ENCODE measurements at places on chromosomes 2 and 18.

DNA sequence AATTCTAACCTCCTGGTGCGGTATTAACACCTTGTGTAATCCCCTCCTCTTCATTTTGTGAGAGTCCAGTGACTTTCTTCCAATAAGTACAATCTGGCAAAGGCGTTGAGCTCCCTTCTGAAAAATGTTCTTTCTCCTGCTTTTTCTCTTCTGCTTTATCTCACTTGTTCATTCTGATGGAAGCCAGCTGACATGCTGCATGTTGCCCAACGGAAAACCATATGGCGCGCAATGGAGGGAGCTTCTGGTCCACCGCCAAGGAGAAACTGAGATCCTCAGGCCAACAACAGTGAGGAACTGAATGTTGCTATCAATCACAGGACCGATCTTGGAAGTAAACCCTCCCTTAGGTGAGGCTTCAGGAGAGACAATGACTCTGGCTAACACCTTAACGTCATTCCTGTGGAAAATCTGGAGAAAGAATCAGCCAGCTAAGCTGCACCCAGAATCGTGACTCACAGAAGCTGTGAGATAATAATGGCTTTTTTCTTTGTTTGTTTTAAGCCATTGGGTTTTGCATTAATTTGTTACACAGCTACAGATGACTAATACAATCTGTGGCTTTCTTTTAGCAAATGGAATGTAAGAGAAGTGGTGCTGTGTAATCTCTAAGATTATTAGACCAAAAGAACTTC lies 1323.9 kb upstream of the DDX18 start:
- DNase-seq = no peak

DNA sequence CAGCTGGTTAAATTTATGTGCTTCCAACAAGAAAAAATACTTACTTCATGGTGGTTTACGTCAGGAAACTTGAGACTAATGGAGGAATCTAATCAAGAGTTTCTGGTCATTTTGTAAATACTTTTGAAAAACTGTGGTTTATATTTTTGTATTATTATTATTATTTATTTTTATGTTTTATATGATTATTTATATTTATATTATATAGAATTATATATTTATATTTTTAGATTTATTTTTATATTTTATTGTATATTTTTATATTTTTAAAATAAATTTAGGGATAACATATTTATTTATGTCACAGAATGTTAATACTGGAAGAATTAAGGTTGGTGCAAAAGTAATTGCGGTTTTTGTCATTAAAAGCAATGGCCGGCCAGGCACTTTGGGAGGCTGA lies 474.5 kb upstream of the DDX18 start:
- no peak for DNase-seq

- DNase-seq = no peak
Observed at GRCh38 chr18:45255197-45255890, 359.9 kb upstream of the SLC14A2 start.

DNA sequence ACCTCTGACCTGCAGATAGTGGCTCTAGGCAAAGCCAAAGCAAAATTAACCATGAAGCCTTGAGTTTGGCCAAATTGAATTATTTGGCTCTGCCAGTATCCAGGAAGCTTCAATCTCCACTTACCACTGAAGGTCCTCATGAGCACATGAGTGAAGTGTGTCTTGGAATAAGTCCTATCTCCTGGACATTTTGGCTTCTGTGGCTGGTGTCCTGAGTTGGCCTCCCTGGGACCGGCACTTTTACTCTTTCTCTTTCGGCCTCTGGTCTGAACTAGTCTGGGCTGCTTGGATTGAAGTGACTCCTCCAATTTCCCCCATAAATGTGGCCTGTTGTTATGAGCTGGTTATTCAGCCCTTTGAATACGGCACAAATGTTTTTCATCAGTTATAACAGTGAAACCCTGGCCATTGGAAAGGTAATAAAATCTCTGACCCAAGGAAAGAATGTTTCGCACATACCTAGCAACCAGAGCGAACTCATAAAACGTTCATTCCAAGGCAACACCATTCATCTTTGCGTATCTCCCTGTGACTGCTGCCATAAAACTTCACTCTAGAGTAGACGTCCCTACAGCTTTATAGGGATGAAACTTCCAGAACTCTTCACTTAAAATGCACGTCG lies 216.4 kb downstream of the LPIN1 start:
- no peak for DNase-seq

- no peak for DNase-seq
Observed at GRCh38 chr2:41621563-41621962, 426.3 kb upstream of the PKDCC start.

DNA sequence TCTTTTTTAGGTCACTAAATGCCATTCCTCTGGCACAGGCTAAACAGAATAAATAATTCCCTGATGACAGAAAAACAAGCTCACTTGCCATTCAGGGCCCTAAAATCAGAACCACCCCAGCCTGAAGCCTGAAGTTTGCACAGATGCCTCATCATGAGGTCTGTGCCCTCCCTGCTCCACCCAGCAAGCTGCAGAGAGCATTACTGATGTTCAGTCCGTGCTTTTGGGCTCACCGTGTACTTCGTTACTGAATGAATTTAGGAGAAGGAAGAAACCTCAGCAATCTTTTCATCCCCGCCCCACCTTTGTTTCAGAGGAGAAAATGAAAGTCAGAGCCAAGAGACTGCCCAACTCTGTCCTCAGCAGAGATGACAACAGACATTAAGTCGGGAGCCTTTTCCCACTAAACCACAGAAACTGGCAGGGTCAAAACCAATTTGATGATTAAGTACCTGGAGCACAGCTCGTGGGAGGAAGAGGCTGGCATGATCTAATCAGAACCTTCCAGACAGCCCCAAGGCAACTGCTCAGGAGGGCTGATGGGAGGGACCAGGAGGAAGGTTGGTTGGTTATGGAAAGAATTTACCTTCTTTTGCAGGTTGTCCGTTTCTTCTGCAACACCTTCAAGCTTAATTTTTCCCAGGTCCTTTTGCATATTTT lies 122.7 kb downstream of the LAMA1 start:
- no peak for DNase-seq

GRCh38 chr18:13525381-13526029 lies 200.9 kb downstream of the FAM210A start:
- DNase-seq = no peak

- DNase-seq = no peak
Observed at GRCh38 chr2:33606622-33607021, 7.5 kb upstream of the FAM98A start.

GRCh38 chr2:139825726-139826125 lies 1045.5 kb upstream of the NXPH2 start:
- DNase-seq = no peak

DNA sequence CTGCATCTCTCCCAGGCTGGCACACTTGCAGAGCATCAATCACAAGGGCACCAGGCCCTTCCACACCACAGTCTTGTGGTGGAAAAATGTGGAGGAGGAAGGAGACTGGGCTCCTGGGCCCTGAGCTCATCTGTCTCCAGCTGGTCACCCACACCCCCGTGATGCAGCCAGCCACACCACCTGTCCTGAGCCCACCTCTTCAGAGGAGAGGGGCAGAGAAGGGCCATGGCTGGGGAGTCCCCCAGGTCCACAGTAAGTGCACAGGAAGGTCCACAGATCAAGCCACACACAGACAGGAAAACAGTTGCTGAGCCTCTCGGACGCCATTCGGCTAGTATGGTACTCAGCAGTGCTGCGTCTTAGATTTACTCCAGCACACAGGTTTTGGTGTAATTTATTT lies 203.5 kb upstream of the SALL3 start:
- no peak for DNase-seq

GRCh38 chr2:7242189-7242867 lies 325.1 kb downstream of the RNF144A start:
- no peak for DNase-seq

- no peak for DNase-seq
Observed at GRCh38 chr2:207226243-207226642, 60.5 kb upstream of the KLF7 start.

GRCh38 chr2:226583715-226584114 lies 215.9 kb downstream of the IRS1 start:
- no peak for DNase-seq

- no peak for DNase-seq
Observed at GRCh38 chr2:2747797-2748301, 416.8 kb upstream of the MYT1L start.

DNA sequence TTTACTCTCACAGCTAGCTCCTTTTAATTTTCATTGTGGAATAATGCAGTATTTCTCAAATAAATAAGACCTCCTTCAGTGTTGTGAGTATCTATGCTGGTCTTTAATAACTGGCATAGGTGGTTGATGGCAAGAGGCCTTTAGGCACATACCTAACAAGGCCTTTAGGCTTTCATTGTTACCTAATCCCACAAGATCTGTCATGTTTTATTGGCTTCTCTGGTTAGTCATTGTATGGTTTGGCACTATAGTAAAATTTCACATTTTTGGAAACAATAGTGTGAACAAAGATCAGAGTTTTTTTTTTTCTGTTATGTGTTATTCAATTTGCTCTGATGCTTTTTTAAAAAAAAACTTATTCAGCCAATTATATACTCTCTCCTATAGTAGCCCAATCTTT lies 89.8 kb upstream of the NEUROD1 start:
- DNase-seq = no peak

DNA sequence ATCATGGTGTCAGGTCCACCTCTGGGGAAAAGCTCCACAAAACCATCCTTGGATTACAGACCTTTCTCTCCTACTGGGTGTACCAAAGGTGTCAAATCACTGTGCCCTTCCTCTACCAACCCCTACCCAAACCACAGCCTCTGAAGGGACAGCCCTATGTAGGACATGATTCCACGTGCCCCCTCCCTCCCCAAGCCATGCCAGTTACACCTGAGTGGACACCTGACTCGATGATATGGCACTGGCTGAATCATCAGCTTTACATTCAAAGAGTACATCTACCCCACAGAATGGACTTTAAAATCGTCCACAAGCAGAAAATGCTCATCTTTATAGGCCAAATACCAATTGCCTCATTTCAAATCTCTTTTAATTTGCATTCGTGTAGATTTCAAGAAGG lies 26.0 kb downstream of the TRABD2A start:
- no peak for DNase-seq

- no peak for DNase-seq
Observed at GRCh38 chr18:23033056-23033455, 99.9 kb downstream of the RBBP8 start.

DNA sequence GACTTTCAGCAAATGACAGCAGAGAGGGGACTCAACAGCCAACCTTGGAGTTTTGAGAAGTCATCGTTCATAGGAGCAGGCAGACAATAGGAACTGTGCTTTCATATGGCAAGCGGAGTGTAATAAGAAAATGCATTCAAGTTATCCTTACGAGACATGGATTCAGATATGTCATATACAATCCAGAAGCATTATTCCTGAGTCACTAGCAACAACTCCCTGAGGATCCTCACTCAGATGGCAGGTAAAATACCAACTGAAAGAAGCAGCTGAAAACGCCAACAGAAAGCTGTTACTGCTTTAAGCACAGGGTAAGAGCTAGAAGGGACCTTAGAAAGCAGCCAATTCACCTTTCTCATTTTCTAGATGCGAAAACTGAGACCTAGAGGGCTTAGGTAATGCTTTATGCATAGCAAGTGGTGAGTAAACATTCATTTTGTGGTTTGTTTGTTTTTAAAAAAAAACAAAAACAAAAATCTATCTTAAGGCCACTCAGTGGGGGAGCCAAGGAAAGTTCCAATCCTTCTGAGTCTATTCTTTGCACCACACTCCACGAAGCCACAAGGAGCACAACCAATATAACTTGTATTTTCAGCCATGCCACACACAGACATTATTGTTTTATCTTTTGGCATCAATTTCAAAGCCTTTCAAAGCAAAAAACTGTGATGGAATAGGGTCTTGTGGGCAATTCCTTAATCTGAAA lies 89.1 kb upstream of the RIOK3 start:
- no peak for DNase-seq

DNA sequence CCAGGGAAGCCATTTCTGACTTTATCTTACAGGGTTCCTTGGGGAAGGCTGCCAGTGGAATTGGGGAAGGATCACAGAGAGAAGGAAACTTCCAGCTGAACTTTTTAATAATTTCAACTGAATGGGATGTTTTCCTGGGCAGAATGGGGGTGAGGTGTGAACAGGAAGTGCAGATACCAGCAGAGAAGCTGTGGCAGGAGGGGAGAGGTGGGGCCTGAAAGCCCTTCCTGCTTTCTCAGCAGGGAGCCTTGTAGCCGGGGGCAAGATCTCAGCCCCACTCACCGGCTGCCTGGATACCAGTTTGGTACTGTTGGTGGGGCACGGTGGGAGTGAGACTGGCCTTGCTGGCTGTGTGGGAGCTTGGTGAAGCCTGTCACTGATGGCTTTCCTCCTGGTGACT lies 170.5 kb downstream of the ZBTB7C start:
- DNase-seq = no peak

DNA sequence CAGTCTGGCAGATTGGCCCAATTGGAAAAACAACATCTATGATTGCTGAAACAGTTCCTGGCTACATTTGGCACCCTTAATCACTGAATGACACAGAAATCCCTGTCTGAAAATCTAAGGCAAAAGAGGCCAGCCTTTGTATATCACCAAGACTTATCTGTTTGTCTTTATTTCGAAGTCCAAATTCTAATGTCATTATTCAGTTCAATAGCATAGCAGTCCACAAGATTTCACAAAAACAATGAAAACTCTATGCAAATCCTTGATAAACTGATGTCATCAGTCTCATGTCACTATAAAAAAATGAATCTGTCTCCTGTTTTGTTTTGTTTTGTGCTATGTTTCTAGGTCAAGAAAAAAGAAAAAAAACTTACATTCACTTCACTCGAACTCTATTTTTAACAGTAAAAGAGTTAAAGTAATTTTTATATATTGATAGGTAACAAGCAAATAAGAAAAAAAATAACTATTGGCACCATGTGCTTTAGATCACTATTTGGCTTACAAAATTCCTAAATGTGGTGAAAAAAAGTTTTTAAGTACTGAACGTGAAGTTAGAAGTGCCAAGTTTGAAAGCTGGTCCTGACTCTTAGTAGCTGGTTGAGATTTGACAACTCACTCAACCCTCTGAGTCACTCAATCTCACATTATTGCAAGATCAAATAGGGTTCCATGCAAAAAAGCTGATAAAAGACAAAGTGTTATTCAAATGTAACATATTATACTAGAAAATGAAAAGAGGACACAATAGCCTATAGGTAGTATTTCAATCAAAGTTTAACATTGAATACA lies 359.3 kb downstream of the IRS1 start:
- no peak for DNase-seq

DNA sequence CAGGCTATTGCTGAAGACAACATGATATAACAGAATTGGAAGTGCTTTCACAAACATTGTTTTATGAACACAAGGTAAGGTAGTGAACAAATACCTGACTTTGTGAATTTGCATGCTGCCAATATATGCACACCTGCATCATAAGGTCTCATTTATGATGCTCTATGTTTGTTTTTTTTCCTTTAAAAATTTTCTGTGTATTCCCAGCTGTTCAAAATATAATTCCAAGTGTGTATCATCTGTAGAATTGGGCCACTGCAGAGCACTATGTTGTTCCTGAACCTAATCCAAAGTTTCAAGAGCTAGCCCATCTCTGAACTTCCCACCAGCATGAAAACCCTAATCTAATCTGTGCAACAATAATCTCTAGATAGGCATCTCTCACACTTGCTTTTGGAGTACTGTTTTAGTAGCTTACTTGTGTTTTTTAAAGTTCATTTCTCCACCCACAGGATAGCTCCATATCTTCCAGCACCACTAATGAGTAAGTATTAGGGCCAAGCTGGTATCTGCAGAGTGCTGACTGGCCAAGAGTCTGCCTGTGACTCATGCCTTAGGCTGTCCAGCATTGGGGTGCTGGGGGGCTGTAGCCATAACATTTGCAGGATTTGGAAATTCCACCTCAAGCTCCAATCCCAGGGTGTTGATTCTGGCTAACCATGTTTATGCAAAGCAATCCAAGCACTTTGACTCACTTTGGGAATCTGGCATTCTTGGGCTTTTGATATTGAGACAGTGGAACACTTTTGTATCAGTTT lies 208.2 kb upstream of the REV1 start:
- no peak for DNase-seq

GRCh38 chr2:101188683-101189405 lies 37.7 kb upstream of the TBC1D8 start:
- no peak for DNase-seq

Data from stimulated activated CD4-positive, alpha-beta T cell treated with anti-CD3 and anti-CD28 coated beads, Interleukin-15, amount 100 ng/mL, for 48 hours (primary cell).